ENCODE measurements at places on chromosomes 16 and 17.
A peak's percentile ranks its signal among the peaks of the same experiment; 100 is the strongest.

DNA sequence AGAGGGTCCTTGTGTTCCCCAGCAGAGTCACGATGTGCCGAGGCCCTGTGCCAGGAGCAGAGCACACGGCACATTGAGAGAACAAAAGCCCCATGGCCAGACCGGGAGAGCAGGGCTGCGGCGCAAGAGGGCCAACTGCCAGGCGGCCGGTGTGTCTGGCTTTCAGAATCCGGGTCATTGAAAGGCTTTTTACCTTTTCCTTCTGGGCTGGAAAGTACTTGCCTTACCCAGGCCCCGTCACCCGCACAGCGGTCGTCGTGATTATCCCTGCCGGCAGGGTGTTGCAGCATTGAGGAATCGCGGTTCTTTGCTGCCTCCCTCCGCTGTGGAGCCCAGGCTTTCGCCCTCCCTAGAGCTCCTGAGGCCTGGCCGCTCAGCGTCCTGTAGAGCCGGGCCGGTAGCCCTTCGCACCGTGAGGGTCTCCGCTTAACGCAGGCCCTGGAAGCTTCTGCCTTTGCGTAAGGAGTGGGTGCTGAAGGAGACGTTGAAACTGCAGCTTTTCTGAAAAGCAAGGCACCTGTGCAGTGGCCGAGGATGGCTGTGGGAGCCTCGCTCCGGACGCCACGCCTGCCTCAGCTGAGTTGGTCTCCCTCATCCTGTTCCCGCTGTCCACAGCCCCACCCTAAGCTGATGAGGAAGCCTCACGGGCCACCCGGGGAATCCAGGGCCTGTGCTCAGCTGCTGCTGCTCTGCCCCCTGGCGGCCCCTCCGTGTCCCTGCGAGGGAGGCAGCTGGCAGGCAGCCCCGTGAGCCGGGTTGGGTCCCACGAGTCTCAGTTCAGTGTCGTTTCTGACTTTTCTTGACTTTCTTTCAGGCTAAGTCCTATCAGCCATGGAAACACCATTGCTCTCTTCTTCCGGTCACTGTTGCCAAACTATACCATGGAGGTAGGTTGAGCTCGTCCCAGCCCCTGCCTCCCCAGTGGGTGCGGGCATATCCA lies 8.6 kb upstream of the MC1R start:
- no peak overlapping the region for H3K27ac ChIP-seq
- H3K36me3 ChIP-seq = peaks cover 42% of the 10 kb centered on the region
- peaks cover 8% of the 10 kb centered on the region for H3K4me1 ChIP-seq
- H3K27me3 ChIP-seq = no peaks in the 10 kb centered on the region
- no peak overlapping the region for H3K4me3 ChIP-seq

DNA sequence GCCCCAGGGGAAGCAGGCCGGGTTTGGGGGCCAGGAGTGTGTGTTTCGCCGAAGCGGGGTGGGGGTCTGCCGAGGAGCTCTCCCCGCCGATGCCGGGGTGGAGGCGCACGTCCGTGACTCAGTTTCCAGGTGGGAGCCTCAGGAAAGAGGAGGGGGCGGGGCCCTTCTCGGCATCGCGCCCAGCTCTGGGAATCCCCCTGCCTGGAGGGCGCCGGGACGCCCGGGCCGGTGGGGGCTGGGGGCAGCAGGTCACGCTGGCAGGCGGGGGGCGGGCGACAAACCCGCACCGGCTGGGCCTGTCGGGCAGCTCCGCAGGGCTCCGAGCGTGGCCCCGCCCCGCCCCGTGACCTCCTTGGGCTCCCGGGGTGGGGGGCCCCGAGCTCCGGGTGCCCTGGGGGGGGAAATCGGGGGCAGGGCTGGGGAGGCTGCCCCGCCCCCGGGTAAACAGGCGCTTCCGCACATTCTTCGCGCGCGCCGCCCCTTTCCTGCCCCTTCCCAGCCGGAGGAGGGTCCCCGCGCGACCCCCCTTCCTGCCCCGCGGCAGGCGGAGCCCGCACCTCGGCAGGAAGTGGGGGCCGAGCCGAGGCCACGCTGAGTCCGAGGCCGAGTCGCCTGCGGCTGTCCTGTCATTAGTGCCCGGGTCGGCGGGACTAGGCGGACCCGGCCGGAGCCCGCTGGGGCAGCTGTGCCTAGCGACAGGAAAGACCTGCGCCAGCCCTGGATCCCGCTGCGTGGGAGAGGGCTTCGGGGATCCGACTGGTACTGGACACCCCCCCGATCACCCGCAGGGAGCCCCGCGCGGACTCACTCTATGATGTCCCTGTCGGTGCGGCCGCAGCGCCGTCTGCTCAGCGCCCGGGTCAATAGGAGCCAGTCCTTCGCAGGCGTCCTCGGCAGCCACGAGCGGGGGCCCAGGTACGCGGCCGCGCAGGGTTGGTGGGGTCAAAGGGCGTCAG lies 9.3 kb downstream of the RIPOR1 start:
- peaks cover 33% of the 10 kb centered on the region for H3K4me1 ChIP-seq
- DNase-seq = peak; percentile 63
- no peak overlapping the region for H3K27ac ChIP-seq

GRCh38 chr16:19524356-19524615 lies 544 bp downstream of the CCP110 start:
- H3K27me3 ChIP-seq = no peaks in the 10 kb centered on the region
- peak overlapping the region; percentile 96 for H3K4me3 ChIP-seq
- peaks cover 18% of the 10 kb centered on the region for H3K36me3 ChIP-seq
- no peak for DNase-seq

DNA sequence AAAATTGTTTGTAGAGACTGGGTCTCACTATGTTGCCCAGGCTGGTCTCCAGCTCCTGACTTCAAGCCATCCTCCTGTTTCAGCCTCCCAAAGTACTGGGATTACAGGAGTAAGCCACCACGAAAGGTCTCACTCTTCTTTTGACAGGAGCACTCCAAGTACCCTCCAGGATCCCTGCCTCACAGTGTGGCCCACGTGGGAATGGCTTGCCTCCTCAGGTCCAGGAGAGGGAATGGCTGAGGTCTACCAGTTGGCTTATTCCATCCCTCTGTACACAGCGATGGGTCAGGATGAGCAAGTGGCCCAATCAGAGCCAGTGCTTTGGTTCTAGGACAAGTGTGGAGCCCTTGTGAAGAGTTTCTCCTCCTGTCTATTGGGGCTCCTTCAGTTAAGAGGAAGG lies 73.7 kb upstream of the ZNF423 start:
- DNase-seq = no peak
- no peak overlapping the region for H3K4me3 ChIP-seq
- no peaks in the 10 kb centered on the region for H3K36me3 ChIP-seq
- no peaks in the 10 kb centered on the region for H3K4me1 ChIP-seq

- H3K4me3 ChIP-seq = no peak overlapping the region
- no peaks in the 10 kb centered on the region for H3K4me1 ChIP-seq
- no peak for DNase-seq
- no peaks in the 10 kb centered on the region for H3K36me3 ChIP-seq
These were observed 241.3 kb upstream of the ZFHX3 start for GRCh38 chr16:73289232-73289631.
